ENCODE measurements at places on chromosomes 6 and 20.

DNA sequence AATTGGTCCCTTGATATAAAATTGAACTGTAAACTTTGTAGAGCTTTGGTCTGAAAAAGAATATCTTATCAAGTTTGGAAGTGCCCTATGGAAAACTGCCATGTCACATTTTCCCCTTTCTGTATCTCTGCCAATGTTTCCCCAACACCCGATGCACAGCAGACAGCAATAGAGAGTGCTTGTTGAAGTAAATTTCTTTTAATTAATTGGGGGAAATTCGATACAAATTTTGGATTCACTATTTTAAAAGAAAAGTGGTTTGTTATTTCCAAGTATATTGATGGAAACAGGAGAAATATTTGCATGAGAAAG, 208.1 kb downstream of the OGFRL1 start:
- no peak for DNase-seq

DNA sequence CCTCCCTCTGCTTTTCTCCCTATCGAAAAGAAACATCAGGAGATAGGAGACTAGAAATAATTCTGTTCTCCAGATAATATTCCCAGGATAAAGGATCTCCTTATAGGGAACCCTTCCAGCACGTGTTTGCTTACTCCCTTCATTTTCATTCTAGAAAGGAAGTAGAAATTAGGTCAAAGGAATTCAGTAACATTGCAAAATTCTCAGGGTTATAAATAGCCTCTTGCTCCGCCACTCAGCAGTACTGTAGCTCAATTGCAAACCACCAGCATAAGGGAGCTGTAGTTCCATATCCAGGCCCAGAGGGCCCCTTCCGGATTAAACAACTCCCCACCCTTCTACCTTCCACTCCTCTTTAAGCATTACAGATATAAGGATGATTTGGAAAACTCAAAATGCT, 6.2 kb downstream of the ELMO2 start:
- DNase-seq, result peak; percentile 82

DNA sequence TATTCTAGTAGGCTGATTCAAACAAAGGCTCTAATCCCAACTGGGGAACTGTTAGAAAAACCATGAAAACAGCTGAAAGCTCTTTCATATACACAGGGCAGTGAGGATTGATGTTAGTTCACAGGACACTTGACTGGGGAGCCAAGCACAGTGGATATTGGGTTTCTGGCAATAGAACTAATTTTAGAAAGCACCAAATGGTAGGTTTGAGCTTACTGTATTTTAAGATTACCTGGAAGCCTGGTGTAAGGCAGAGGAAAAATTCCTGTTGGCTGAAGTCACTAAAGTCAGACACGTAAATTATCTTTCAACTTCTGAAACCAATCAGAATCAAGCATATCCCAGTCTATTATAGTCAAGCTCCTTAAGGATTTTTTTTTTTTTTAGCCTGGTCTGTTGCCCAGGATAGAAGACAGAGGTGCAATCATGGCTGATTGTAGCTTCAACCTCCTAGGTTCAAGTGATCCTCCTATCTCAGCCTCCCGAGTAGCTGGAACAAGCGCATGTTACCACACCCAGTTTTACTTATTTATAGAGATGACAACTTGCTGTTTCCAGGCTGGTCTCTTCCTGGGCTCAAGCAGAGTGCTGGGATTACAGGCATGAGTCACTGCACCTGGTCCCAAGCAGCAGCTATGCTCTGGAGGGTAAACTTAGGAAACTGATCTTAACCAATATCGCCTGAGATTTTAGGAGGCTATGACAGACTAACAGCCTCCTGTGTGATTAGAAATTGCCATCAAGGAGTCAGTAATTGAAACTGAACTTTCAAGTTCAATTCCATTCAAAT, 32.5 kb upstream of the SYNCRIP start:
- DNase-seq, result peak; percentile 38

DNA sequence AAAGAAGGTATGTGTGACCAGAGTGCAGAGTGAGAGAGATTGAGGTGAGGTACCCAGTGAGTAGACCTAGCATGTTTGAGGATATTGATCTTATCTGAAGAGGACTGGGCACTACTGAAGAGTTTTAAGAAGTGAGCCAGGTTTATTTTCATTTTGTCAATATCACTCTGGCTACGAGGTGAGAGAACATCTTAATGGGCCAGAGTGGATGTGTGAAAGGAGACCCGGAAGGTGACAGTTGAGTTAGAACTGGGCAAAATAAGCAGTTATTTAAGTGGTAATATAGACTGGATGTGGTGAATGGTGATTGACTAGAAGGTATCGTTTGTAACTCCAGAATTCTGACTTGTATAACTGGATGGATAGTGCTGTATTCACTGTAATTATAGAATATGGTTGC, 134.1 kb downstream of the QKI start:
- no peak for DNase-seq

DNA sequence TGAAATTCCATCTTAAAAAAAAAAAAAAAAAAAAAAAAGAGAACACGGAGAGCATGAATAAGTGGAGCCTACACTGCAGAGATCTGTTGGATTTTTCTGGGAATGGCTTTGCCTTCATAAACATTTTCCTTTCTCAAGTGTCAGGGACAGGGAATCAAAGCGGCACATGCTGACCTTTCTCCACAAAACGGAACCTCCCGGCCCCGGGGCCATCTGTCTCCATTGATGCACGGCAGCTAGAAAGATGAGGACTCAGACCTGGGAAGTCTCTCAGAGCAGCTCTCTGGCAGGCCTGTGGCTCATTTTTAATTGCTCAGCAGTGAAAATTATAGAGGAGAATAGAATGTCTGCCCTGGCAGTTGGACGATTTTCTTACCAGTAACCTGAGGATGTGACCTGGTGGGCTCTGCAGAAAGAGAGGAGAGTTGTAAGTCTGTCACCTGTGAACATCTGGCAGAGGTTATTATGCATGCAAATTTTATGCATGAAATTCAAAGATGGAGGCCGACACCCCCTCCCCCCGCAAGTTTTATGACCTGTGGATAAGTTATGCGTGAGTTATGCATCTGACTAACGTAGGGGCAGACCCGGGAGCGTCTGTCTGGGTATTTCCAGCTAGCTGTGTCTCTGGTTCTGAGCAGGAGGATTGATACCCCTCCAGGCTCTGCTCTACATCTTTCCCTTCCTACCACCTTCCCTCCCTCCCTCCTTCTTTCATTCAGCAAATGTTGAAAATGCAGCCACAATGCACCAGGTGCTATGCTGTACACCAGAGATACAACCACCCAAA, 352.5 kb downstream of the CDH26 start:
- no peak for DNase-seq

GRCh38 chr6:15929685-15930084, 199.2 kb upstream of the MYLIP start:
- peak; percentile 39 for DNase-seq

GRCh38 chr6:156906451-156906850, 129.3 kb downstream of the ARID1B start:
- DNase-seq, result no peak
